ENCODE measurements at places on chromosomes 1 and 21.

- ATAC-seq: no peak
Measured at GRCh38 chr1:194277927-194278326, 1091.5 kb upstream of the B3GALT2 start.

GRCh38 chr21:25967181-25967900 is 203.2 kb downstream of the APP start:
- peak; percentile 50 for ATAC-seq

DNA sequence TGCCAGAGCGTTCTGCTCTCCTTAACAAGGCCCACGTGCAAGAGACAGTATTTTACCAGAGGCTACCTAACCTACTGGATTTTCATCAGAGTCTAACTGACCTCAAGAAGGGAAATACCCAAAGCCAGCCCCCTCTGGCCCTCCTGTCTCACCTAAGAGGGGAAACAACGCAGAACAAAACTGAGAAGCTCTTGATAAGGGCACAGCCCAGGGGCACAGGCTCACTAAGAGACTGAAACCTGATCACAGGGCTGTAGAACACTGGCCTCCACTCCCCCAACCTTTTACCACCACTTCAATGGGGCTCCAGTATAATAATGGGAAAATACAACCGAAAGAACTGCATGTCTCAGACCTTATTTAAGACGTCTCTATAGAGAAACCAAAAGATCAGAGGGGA is 449.5 kb upstream of the CAMK1G start:
- no peak for ATAC-seq

DNA sequence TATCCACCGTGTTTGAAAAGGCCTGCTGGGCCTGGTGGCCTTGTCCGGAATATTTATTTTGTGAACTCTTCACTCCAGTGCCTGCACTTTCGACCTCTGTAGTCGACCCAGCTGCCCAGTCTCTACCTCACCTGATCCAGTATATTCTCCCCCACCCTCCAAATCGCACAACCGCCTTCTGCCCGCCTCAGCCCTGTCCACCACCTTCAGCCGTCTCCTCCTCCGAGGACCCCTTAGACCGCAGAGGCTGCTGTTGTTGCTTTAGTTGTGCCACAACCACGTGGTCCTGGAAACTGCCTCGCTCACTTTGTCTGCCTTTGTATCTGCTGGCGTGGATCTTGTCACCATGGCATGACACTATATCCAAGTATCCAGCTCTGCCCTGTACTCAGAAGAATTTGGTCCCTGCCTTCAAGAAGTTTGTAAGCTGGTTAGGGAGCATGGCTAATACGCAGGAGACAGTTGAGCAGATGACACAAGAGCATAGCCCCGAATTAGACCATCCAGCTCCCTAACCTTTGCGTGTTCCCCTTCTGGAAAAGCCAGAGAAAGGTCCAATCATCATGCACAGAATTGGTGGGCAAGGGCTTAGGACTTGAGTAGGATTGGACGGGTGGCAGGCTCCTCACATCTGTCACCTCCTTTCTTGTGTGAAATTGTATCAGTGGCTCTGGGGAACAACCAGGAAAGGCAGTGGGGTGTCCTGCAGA is 1.5 kb downstream of the PHGDH start:
- ATAC-seq: peak; percentile 5

DNA sequence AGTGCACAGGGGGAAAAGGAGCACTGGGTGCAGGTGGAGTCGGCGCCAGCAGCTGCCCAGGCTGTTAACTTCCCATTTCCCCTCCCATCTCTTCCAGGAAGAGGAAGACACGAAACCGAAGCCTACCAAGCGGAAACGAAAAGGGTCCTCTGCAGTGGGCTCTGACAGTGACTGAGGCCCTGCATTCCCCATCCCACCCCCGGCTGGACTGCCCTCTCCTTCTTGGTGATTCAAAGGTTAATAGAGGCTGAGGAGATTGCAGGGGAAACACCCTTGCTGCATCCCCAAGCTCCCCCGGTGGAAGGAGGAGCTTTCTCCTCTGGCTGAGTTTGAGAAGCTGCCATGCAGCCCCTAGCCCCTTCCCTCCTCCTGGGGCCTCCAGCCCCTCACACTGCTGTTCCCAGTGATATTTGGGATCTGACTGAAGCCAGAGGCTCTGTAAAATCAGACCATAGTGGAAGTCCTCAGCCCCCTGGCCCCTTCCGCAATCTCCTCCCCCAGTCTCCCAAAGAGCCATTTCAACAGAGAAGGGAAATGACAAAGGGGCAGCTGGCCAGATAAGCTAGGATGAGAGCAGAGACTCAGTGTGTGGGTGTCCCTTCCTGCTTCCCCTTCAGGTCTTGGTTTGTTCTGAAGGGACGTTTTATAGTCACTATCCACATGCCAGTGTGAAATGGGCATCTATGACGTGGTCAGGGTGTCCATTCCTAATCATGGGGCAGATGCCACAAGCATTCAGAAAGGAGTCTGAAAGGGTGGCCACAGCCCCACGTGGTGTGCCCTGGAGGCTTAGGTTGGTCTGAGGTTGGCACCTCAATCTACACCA is 1.9 kb upstream of the SLC27A3 start:
- no peak for ATAC-seq

DNA sequence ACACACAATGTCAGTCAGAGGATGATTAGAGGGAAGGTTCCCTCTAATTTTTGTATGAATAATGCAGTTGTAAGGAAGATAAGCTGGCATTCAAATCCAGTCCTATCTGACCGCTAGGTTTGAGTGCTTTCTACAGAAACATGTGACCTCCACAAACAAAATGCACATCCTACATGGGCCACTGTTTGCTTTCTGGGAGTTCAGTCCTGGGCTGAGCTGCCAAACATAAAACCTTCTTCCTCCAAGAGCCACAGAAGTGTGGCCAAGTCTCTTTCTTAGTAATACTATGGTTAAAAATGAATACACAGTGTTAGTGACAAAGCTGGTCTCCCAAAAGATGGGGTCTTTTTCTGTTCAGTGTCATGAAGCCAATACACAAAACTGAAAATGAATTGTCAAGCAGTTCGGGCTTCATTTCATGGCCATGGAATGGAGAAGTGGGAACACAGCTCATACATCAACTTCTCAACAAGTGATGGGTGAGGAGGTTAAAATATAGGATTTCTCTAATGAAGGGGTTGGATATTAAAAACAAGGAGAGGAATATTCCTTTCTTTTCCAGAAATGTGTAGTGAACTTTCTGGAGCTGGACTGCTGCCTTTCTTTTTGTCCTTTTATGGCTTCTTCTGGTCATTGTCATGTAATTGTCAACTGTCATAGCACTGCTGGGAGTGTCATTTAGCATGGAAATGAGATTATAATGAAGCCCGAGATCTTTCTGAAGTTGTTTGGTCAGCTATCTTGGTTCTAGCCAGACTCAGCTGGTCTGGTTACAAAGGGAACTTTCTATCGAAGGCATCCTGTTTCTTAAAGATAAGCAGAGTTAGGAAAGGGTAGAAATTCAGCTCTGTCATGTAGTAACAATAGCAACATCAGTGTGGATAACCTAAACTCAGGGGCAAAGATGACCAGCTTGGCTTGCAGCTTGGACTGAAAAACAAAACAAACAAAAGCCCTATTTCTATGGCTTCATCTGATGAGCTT is 135.1 kb downstream of the CHD1L start:
- ATAC-seq: no peak

- ATAC-seq: no peak
Measured at GRCh38 chr1:181250038-181250437, 161.5 kb downstream of the IER5 start.

GRCh38 chr1:152515434-152515783 is 1.1 kb downstream of the CRCT1 start:
- ATAC-seq: peak; percentile 75

DNA sequence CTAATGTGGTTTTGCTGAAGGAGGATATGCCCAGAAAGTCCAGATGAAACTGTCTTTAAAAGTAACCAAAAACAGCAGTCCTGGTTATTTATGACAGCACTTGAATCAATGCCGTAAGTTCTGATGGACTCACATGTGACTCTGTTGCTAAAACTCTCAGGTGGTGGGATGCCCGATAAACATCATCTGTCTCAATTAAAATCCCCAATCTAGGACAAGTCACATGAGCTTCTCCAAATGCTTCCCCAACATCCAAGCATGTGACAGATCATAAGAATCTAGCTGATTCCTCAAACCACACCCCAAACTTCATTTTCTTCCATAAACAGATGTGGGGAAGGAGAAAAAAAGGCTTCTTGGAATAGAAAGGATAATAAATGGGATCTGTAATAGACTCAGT is 786 bp upstream of the CTSK start:
- ATAC-seq: no peak

DNA sequence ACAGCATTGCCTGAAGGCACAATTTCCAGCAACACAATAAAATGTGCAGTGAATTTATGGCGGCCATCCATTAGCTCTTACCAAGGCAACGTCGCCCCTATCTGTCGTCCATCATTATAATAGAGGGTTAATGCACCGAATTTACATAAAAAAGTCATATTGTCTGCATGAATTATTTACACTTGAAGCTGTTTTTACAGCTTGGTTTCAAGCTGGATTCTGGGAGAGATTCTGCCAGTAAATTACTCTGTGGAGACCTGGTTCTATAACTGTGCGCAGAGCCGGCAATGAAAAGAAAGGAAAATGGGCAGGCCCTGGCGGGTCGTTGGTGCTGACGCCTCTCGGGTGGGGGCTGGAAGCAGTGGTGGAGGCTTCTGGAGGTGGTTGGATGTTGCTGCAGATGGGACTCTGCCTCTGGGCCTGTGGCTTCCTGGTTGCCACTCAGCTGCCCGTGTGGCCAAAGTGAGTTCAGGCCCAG is 48.9 kb upstream of the POU3F1 start:
- ATAC-seq: no peak

DNA sequence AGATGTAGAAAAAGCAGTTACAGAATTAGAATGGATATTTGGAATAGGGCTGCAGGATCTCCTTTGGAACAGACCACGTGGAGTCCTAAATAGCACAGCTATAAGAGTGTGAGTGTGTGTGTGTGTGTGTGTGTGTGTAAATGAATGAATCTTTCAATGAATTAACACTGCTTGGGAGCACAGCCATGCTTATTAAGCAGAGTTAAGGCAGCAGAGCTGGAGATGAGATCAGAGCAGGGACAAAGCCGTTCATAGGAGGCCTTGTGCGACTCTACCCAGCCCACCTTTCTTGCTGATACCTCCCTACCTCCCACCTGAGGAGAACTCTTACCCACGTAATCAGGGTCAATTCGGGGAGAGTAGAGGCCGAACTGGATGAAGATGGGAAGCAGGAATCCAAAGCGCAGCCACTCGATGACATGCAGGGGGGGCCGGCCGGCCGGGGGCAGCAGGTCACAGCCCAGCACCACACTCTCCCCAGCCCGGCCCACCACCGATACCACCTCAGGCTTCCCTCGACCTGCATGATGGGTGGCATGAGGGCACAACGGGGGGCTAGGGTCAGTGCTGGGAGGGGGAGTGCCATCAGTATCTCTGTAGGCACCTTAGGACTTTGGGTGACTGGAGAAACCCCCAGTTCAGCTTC is 2.7 kb downstream of the IGSF9 start:
- no peak for ATAC-seq

DNA sequence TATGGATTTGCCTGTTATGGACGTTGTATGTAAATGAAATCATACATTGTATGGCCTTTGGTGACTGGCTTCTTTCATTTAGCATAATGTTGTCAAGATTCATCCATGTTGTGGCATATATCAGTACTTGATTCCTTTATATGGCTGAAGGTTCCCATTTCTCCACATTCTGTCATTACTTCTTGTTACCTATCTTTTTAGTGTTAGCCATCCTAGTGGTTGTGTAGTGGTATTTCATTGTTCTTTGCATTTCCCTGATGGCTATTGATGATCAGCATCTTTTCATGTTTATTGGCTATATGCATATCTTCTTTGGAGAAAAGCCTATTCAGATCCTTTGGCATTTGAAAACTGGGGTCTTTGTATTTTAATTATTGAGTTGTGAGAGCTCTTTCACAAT is 39.8 kb upstream of the PODN start:
- ATAC-seq: no peak

DNA sequence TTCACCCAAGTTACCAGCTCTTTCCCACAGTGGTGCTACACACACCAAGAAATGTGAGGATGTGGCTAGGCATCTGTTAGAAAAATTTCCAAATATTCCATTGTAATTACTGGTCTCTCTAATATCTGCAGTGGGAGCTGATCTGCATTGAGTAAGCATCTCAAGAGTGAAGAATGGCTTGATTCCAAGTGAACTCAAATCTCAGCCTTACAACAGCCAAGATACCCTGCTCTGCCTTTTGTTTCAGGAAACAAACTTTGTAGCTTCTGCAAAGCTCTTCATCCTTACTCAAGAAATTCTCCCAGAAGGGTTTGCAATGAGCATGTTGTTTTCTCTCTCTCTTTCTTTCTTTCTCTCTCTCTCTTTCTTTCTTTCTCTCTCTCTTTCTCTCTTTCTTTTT is 181.1 kb downstream of the FCRL5 start:
- ATAC-seq: no peak

DNA sequence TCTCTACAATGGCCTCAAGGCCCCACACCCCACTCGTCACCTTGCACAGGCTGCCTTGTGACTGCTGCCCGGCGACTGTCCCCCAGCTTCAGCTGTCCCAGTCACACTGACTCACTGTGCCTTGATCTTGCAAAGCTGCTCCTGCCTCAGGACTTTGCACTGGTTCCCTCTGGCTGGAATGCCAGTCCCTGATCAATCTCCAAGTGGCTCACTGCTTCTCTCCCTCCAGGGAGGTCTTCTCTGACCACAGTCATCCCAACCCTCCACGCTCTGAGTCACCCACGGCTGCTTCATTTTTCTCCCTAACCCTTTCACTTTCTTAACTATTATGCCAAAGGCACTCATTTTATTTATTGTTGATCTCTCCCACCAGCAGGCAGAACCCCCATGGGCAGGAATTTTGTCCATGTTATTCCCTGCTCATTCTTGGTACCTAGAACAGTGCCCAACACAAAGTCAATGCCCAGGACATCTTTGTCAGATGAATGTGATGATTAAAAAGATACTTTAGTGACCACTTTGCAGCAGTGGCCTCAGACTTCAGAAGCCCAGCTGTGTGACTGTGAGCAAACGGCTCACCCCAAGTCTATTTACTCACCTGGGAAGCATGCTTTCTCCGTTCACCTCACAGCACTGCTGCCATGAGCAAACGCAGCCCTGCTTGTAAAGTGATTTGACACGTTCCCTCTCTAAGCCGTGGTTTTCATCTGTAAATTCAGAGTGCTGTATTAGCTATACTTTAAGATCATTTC is 53.4 kb downstream of the ZBTB18 start:
- peak; percentile 99 for ATAC-seq

DNA sequence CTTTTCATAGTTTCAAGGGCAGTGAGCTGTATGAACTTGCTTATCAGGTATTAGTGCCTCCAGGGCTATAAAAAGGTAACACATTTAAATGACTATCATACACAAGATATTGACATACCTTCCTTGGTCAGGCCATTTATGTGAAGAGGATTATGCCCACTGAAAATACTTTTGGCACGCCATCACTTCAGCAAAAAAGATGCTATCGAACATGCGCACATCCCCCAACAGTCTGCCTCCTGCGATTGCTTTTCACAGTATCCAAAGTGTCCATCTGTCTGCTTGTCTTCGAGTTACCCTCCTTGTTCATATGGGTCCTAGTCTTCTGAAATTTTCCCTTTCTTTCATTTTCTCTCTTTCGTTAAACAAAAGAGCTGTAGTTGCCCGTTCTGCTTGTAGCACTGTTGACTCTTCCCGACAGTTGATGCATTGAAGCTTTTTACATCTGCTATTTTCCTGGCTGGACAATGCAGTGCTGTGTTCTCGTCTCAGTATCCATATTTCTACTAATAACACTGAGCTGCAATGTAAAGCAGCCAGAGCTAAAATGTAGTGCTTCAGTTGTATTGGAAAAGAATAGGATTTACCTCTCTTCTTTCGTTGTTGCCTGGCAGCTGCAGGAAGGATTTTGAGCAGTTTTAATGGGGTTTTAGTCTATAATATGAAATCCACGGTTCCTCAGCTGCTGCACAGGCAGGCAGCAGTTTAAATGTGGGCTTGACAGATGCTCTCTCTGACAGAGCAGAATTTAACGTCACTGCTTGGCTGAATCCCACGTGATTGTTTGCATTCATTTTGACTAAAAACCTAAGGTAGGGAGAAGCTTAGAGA is at the start of gene B3GALT2:
Gene B3GALT2 (minus strand): TSS at position 713 of the 831 bp plus-strand sequence. CDS start 5,051 bp downstream, outside the sequence.
- peak; percentile 80 for ATAC-seq
